Activated CD8-positive, alpha-beta memory T cell treated with anti-CD3 and anti-CD28 coated beads for 4 hours (primary cell): ENCODE measurements at places on chromosomes 13 and 19.

DNA sequence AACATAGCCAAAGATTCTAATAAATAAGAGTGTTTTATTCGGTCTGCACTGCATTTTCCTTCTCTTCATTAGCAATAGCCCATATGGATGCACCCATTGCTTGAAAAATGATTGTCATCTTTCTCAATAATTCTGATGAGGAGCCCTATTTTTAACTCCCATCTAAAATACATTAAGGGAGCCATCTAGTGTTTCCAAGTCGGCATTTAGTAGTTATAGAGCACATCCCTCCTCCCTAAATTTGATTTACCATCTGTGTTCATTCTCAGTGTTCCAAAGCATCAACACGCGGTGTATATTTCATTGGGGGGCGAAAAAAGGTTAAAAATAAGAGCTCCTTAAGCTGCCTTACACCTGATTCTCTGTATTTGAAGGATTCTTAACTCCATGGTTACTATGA lies 119.2 kb upstream of the IPO5 start:
- DNase-seq, result no peak

DNA sequence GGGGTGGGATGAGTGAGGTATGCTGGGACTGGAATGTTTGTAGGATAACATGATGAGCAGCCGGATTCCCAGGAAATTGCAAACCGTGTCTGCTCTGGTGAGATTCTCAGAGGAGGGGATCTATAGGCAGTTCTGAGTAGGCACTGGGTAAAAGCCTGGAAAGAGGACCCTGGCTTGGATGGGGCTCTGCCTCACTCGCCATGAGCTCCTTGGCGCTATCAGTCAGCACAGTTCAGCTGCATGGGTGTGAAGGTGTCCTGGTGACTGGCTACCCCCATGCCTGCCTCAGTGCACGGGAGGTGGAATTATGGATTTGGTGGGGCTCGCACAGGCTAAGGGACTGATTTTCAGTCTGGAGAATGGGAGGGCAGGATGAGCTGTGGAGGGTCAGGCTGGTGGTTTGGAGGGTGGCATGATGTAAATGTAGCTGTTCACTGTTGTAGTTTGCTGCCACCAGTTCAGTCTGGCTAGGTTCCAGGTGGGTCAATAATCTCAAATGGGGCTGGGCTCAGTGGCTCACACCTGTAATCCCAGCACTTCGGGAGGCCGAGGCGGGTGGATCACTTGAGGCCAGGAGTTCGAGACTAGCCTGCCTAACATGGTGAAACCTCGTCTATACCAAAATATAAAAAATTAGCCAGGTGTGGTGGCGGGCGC lies 9.2 kb upstream of the ZNF627 start:
- no peak for DNase-seq

- DNase-seq, result no peak
Measured at GRCh38 chr19:7831452-7831851, 1.4 kb downstream of the EVI5L start.

DNA sequence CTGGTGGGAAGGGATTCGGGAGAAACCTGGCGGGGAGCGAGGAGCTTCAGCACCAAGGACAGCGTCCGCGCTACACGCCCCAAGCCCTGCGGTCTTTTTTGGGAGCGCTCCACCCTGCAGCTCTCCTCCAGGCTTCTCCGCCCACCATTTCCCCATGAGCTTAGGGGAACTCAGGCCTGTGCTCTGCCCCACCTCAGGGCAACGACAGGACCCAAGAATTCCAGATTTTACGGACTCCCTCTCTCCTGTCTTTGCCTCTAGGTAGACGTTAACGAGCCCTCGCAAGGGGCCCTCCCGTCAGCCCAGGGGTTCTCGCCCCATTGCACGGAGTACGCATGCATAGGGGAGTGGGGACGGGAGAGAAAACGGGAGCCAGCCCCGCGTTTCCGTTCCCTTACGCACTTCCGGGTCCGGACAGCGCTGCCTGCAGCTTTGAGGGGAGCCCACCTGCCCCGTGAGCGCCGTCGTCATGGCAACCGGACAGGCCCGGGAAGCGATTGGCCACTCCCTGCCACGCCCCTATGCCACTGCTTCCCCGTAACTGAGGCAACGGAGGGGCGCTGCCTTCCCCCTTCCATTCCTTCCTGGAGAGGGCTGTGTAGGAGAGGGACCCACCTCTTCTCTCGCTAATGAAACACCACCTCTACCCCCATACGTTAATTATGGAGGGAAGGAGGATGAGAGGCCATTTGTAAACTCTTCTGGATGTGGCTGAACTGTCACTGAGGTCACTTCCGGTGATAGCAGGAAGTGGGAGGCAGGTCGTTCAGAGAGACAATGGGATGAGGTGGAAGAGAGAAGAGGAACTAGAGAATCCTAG lies 20.8 kb downstream of the NOVA2 start:
- no peak for DNase-seq

DNA sequence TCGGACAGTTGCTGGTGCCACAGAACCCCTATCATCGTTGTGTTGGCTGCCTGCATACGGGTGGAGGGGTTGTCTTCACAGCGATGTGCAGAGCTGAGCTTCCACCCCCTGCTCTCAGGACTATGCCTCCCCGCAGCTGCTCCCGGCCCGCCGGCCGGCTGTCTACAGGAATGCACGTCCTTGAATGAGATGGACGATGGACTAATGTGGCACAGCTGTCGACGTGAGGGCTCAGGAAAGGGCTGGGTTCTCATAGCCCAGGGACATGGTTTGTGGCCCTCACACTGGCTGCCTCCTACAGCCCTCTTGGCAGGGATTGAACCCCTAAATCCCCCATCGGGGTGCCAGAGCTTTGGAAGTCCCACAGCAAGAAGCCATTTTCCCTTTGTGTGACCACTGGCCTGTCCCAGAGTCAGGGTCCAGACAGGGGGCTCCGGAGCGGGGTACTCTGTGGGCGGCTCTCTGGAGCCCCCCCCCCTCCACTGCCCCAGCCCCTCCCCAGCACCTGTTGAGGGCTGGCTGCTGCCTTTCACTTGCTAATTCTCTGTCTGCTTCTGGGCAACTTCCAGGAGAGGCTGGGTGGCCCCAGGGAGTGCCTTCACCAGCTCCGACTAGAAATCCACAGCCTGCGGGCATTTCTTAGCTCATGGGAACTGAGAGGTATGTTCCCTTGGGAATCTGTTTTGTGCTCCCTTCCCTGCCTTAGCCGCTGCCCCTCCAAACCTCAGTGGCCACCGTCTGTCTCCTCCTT lies 40.2 kb downstream of the TSSK6 start:
- no peak for DNase-seq

DNA sequence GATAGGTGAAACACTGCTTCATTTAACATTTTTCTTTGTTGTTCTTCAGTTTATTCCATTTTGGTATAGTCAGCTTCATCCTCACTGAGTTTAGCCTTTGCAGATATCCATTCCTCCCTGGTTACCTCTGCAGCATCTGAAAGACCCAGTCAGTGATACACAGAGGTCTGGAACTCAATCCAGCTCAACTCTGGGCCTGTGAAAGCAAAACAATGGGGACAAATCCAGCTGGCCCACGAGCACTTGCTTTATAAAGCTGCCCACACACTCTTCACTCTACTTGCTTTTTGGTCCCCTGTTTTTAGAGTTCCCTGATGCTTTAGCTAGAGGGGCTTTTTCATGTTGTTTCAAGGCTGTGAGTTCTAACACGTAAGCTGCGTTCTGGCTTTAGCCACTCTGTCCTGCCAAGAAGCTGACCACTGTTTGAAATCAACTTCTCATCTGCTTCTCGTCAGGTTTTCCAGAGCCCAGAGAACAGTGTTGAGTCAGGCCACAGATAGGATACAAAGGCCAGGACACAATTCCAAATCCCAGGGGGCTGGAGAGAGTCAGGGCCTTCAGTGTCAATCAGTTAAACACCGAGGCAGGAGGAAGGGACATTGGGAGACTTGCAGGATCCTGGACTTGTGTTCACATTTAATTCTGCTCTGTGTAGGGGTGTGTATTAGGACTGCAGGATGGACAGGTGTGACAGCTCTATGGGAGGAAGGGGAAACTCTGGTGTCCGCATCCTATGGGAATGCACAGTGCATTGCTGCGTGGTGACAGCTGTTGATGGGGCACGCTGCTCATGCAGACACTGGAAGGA lies 83.5 kb upstream of the RNF113B start:
- DNase-seq, result no peak

DNA sequence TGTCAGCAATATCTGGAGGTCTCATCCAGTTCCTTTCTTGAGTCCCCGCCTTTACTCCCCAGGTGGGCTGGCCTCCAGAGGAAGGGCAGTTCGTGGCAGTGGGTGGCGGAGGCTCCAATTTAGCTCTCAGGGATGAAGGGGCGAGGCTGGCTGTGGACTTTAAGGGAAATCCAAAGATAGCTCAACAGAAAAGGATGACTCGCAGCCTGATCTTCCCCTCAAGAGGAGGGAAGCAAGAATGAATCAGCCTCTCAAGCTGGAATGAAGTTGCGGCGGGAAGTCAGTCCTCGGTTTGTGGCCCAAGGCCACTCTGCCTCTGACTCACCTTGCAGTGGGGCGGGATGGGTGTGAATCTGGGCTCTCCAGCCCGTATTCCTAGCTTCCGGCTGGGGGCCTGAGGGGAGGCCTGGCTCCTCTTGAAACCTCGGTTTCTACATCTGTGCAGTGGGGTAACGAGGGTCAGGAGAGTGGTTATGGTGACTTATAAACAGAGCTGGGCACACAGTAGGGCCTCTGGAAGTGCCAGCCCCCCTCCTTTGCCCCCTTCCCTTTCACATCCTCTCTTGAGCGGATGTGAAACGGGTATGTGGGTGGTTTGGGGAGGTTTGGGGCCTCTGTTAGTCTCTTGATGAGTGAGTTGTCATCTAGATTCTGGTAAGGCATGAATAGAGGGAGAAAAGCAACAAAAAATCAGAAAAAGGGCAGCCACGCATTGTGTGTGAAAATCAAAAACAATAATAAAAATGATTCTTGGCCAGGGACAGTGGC lies 10.5 kb upstream of the SMG9 start:
- DNase-seq, result peak; percentile 44

- no peak for DNase-seq
Measured at GRCh38 chr13:50685956-50686355, 157.5 kb downstream of the DLEU7 start.

DNA sequence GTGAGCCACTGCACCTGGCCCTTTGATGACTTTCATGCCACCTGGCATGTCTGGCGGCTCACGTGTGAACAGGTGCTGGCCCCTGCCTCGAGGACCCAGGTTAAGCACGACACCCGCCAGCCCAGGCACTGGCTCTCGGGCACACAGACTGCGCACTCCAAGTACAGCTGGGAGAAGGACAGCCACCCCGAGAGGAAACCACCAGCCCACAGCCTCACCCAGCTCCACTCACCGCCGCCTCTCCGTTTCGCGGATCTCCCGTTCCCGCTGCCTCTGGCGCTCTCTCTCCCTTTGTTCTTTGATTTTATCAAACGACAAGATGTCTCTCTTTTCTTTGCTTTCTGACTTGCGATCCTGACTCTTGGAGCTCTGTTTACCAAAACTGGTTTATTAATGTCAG lies 27.4 kb upstream of the TINCR start:
- DNase-seq, result no peak

DNA sequence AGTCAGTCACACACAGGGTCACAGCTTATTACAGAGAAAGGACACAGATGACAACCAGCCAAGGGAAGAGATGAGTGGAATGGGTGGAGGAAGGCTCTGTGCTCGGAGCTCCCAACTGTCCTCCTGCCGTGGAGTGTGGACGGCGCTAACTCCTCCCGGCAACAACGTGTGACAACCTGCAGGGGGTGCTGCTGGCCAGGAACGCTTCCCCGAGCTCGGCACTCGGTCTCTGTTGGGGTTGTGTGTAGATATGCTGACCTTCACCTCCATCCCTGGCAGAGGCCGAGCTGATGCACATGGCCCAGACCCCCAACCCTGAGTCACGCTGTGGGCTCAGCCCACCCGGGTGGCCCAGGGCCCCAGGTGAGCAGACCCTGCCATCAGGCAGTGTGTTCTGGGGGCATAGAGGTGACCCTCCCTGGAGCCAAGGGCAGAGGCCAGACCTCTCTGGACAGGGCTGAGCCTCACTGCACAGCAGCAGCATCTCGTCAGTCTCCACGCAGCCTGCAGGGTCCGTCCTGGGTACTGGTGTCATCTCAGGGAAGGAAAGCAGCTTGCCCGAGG lies 14.1 kb downstream of the ZNF444 start:
- no peak for DNase-seq

DNA sequence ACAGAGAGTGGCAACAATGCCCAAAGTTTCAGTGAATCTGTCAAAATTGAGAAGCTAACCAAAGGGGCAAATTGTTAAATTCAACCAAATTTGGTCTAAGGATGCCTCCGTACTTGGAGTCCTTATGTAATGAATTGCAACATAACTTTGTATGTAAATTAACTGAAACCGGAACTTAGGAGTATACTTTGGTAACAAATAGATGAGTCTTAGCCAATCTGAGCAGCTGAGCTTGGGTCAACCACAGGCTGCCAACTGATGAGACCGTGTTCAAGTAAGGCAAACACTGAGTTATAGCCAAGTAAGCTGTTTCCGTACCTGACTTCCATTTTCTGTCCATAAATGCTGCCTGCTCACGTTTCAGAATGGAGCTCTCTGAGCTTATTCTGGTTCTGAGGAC lies 5.3 kb downstream of the VWA8 start:
- DNase-seq, result no peak

DNA sequence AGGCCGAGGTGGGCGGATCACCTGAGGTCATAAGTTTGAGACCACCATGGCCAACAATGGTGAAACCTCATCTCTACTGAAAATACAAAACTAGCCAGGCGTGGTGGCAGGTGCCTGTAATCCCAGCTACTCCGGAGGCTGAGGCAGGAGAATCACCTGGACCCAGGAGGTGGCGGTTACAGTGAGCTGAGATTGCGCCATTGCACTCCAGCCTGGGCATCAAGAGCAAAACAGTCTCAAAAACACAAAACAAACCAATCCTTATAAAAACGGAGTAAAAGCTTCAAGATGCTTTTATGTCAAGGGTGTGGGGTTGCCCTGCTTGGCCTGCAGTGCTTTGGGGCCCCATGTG lies 7.2 kb downstream of the ACP4 start:
- DNase-seq, result no peak

- DNase-seq, result no peak
Measured at GRCh38 chr13:100707818-100708740, 33.5 kb upstream of the TMTC4 start.

DNA sequence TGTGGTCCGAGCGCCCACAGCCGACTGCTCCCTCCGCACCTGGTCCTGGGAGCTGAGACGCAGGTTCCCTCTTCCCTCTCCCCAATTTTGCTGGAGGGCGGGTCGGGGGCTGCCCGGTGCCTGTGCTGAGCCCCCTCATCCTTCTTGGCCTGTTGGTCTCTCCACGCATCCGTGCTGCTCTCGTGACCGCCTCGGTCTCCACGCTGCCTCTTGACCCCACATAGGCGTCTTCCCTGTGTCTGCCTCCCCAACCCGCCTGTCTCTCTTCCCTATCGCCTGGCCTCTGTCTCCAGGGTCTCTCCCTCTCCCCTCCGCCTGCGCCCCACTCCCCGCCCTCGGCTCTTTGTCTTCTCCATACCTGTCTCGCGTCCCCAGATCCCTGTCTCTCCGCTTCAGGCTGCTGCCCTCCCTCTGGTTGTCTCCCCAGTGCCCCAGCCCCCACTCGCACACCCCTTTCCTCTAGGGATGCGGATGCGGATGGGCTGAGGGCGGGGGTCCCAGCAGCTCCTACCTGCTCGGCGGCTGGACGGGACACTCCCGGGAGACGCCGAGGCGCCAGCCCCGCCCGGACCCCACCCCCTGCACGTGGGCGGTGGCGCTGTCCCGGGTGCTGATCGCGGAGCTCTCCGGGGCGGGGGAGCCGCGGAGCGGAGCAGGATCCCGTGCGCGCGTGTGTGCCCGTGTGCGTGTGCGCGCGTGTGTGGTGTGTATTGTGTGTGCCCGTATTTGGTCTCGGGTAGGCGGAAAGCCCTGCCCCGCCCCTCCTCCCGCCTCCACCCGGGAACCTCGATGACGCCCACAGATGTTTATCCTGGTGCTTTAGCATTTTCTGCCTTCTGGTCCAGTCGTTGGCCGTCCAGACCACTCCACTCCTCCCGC lies at the start of gene SYT5:
SYT5 (minus strand) TSS at position 684 of the 879 bp plus-strand sequence. CDS start 1,248 bp downstream, outside the sequence.
- no peak for DNase-seq

- no peak for DNase-seq
Measured at GRCh38 chr13:38735665-38736440, 49.0 kb downstream of the FREM2 start.
